Stimulated activated CD4-positive, alpha-beta T cell treated with anti-CD3 and anti-CD28 coated beads, TNF-alpha, amount 100 ng/mL, for 4 hours (primary cell): ENCODE measurements at places on chromosomes 12 and 14.

GRCh38 chr12:2682296-2683251, 112.2 kb upstream of the FKBP4 start:
- DNase-seq: no peak

- no peak for DNase-seq
Observed at GRCh38 chr14:98008381-98009113, 1211.4 kb downstream of the VRK1 start.

DNA sequence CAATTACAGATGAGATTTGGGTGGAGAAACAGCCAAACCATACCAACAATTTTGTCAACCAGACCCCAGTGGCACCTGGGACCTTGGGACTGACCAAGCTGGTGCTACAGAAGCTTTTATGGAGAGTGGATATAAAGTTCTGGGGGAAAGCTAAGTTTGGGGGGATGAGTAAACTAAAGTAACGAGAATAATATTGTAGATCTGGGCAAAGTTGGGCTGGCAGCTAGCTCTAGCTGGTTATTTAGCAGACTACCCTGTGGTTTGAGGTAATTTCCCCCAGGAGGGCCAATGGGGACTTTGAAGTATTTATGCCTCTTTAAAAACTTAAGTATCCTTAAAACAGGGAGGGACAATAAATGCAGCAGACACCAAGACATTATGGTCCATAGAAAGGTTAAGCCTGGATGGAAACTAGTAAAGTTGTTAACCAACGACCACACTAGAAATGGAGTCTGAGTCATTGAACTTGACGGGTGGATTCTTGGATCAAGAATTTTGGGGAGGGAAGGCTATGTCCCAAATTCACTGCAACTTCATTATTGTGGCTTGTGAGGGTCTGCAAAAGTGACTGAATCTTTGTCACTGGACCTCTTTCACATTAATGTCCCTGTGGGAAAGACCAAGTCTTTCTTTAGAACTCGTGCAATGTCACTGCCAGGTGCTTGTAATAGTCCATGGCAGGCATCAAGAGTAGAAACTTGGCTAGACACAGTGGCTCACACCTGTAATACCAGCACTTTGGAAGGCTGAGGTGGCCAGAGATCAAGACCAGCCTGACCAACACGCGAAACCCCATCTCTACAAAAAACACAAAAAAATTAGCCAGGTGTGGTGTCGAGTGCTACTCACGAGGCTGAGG, 48.5 kb upstream of the OR5AU1 start:
- DNase-seq: no peak

GRCh38 chr14:68908803-68909202, 70.3 kb downstream of the ACTN1 start:
- no peak for DNase-seq

GRCh38 chr14:87934185-87934584, 58.8 kb downstream of the GALC start:
- DNase-seq: no peak

GRCh38 chr12:73867147-73867546, 670.5 kb upstream of the ATXN7L3B start:
- DNase-seq: no peak

- DNase-seq: no peak
Observed at GRCh38 chr12:13563743-13564125, 367.2 kb downstream of the EMP1 start.

- no peak for DNase-seq
Observed at GRCh38 chr14:62470935-62471334, 574.3 kb downstream of the KCNH5 start.

GRCh38 chr12:29286081-29286790, 94.7 kb downstream of the ERGIC2 start:
- no peak for DNase-seq

- no peak for DNase-seq
Observed at GRCh38 chr14:73797543-73798265, 53.9 kb upstream of the PTGR2 start.

- no peak for DNase-seq
Observed at GRCh38 chr14:27223906-27224305, 626.1 kb upstream of the NOVA1 start.

DNA sequence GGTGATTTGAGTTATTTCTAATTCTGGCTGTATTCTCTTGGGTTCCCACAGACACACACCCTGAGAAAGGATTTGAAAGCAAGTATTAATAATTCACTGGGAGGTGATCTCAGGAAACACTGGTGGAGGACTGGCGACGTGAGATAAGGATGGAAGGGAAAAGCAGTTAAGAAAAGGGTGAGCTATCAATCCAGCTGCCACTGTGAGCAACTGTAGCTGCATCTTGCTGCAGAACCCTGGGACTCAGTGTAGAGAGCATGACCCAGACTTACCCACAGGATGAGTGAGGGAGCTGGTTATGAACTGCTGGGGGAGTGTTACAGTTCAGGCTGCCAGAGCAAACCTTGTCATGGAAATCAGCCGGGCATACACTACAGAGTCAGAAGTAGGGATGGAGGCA, 71.9 kb downstream of the RESF1 start:
- DNase-seq: no peak

DNA sequence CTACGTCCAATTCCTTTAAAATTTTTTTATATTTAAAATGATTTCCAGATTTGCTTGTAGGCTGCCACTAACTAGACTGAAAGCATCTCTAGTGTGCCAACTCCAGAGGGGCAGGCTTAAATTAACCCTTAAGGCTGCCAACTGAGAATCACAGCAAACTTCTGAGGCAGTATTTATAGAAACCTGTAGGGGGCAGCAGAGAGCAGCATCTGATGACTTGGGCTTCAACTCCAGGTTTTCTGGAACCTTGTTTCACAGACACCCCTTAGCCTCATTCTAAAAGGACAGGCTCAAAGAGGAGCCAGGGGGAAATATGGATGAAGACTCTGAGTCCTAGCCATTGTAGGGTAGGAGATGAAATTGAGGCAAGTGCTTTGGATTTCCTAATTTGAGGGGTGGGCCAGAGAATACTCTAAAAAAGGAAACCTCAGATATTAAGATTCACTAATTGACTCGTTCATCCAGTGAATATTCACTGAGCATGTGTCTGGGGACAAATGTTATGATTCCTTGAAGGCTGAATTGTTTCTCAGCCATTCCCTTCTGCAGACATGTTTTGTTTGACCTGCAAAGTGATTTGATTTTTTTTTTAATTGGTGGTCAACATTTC, 63.3 kb upstream of the HSPB8 start:
- no peak for DNase-seq

DNA sequence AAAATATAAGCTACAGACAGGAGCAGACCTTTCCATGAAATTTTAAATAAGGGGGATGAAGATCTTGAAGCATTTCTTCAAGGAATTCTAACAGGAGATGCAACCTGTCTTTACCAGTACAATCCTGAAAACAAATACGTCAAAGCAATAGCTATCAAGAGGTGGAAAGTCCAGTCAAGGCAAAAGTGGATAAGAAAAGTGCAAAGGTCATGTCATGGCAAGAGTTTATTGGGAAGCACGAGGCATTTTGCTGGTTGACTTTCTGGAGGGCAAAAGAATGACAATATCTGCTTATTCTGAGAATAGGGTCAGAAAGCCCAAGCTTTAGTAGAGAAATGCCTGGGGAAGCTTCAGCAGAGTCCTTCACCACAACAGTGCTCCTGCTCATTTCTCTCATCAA, 34.3 kb upstream of the PRB4 start:
- no peak for DNase-seq

- no peak for DNase-seq
Observed at GRCh38 chr14:64187331-64187730, 106.8 kb downstream of the ESR2 start.

- no peak for DNase-seq
Observed at GRCh38 chr12:95661360-95661759, 110.1 kb upstream of the USP44 start.

DNA sequence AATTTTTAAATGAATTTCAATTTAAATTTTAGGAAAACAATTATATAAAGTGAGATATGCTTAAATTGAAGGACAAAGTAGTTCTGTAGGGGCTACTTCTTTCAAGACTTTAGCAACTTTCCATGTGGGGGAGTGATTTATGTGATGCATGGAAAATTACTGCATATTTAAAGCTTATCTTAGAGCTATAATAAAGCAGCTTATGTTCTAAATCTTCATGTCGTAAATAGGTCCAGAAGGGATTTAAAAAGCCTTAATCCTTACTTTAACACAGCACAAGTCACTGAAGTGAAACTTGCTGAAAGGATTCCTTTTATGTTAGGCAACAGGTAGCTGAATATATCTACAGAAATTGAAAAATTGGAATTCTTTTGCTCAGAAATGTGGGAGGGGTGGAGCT, 340.4 kb downstream of the NAV3 start:
- DNase-seq: no peak

- DNase-seq: no peak
Observed at GRCh38 chr12:81252228-81252627, 174.3 kb downstream of the ACSS3 start.

- no peak for DNase-seq
Observed at GRCh38 chr14:99648027-99648784, 3.3 kb downstream of the HHIPL1 start.

DNA sequence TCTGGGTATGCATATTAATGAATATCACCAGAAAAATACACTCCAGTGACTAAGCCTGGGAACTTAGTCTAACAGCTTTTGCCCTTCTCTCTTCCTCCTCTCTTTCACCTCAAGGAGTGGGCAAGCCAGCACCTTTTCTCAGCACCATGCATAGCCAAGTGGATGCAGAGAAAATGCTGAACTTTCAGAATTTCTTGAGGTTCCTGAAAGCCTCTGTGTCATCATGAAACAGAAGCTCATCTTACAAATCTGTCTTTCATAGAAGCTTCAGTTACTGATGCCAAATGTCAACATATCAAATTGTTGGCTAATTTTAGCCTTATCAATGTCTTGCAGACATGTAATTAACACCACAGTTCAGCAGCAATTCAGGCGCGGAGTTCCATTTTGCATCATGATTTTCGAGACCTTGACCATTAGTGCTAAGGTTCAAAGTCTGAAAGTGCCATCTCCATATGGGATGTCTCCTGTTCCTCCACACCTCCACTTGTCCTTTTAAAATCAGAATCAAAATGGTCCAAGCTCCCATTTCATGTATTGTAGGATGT, 51.1 kb upstream of the RPH3A start:
- no peak for DNase-seq

- DNase-seq: no peak
Observed at GRCh38 chr12:51972849-51973273, 21.4 kb downstream of the ACVR1B start.

DNA sequence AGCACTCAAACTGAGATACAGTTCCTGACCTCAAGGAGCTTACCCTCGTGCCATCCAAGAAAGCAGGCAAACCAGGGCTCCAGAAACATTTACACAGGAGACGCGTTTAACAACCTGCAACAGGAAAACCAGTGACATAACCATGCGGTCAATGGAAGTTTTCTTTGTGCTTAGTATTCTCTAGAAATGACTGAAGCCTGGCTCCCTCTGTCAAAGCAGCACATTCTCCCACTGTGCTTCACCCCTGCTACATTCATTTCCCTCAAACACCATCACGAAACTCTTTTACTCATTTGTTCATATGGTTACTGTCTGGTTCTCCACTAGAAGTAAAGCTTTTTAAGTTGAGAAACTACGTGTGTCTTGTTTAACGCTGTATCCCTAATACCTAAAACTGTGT, 161.3 kb upstream of the CCND2 start:
- DNase-seq: no peak

GRCh38 chr12:68623984-68624383, 13.3 kb downstream of the RAP1B start:
- DNase-seq: no peak

- DNase-seq: no peak
Observed at GRCh38 chr12:48454667-48455066, 17.7 kb upstream of the ANP32D start.

- DNase-seq: peak; percentile 57
Observed at GRCh38 chr14:103292426-103293374, 41.3 kb upstream of the EIF5 start.

- DNase-seq: no peak
Observed at GRCh38 chr14:46488374-46488773, 163.2 kb downstream of the RPL10L start.

GRCh38 chr12:82942991-82943401, 256.3 kb downstream of the TMTC2 start:
- DNase-seq: no peak

DNA sequence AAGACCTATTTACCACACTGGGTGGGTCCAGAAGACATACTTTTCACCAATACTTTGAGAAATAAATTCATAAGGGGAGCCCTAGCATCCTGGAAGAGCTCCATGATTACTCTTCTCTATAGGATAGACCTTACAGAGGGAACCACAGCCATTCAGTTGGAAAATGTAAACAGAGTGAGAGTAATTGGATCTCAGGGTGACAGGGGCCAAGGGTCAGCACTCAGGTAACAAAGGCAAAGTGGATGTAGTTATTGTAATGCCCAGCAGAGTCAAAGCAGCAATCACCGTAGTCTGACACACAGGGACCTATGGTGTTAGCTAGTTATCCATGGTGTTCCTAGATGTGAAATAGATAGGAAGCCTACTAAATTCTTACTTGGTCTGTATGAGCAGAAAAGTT, 10.8 kb upstream of the GTF2A1 start:
- no peak for DNase-seq

DNA sequence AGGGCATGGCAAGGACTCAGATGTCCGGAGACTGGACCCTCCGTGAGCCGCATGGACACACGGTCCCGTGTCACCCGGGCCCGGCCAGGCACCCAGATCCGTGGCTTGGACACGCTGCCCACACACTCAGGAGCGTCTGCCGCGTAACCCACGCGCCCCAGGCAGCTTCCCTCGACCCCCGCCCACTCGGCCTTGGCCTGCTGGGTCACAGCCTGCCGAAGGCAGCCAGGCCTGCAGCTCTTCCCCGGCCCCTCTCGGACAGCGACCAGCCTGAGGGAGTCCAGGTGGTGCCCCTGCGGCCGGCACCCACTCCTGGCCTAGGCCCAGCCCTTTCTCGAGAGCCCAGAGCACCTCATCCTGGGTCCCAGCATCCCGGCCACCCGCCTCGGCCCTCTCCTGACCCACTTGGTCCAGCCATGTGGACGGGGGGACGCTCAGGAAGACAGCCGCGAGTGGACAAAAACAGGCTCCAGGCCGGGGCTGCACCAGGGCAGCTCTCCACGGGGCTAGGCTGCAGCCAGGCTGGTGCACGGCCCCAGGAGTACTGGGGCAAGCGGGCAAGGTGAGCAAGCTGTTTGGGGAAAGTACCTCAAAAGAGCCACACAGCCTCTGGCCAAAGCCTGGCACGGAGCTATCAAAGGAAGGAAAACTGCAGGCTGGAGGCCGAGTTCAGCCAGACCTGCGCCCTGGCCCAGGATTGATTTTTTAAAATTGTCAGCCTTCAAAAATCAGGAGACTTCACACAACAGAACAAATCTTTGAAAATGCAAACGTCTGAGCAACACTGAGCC, 6.5 kb downstream of the AKT1 start:
- DNase-seq: no peak
